NCI-H524 (cell line): ENCODE measurements at places on chromosomes 4 and X.

GRCh38 chr4:24601121-24601520, 16.8 kb upstream of the DHX15 start:
- no peak for DNase-seq

DNA sequence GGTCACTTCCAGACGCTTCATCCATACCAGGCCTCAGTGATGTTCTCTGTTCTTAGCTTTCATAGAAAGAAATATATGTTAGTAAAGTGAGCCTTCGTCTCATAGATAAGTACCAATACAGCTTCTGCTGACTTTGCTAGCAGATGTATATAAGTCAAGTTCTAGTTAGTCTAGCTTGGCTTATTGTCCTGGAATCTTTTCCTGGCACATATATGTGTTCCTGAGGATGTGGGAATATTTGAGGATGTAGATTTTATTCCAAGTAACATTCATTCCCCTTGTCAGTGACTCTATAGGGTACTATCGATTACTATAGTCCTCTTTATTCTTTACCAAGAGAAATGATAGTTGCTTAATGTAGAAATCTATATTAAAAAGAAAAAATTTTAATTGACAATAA, 135.2 kb upstream of the FAM9C start:
- DNase-seq, result no peak

DNA sequence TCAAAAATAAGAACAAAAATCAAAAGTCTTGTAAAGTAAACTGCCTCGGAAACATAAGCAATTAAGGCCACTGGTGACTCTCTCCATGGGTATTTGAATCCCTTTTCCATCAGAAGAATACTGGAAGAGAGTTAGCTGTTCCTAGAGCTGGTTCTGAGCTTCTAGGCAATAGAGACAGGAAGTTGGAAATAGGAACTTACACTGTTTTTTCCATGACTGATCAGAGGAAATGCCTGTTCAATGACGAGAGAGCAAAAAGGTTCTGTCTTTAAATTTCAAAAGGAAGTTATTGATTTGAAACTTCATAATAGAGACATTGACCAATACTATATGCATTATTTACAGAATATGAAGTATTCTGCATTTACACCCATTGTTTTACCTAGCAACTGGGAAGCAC, 503.5 kb upstream of the ARX start:
- no peak for DNase-seq

DNA sequence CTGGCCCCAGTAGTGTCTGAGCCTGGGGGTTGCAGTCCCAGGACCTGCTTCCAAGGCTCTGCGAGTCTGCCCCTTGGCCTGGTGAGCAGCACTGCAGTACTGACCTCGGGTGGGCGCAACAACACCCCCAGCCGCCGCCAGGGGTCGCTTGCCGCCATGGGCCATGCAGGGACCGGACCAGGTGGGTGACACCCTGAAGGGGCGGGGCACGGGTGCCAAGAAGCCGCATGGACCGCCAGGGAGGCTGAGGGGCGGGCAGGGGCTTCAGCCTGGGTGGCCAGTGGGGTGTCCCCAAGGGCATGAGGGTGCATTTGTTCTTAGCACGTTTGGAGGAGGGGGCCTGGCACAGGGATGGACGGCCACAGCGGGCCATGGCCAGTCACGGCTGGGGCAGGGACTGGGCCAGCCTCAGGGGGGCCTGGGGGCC, 25.0 kb downstream of the TACC3 start:
- DNase-seq, result peak; percentile 86

DNA sequence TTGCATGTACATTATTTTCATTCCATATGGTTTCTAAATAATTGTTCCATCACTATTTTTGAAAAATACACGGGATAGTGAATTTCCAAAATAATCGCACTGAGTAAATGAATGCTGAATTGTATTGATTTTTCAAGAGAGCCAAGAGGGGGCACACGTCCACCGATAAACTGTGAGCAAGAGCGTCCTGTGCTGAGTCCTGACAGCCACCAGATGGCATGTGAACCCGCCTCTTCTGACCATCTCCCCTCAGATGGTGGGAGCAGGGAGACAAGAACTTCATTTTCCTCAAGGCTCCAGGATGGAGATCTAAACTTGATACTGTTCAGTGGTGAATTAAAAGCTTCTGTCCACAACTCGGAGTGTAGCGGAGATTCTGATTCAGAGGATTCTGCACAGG, 30.6 kb upstream of the IL9R start:
- DNase-seq, result peak; percentile 42

DNA sequence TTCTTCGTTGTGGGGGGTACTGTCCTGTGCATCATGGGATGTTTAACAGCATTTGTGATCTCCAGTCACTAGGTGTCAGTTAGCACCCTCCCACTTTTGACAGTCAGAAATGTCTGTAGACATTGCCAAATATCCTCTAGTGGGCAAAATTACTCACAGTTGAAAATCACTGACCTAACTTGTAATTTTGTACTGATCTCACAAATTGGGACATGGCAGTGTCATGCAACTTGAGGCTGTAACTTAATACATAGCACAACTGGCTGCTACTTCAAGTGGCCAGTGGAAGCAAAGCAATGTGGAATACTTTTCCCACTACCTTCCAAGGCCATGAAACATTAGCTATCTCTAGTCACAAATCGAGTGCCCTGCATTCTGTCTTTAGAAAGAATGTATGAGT, 23.2 kb upstream of the TSPAN7 start:
- no peak for DNase-seq

GRCh38 chrX:72080150-72080549, 51.6 kb downstream of the RTL5 start:
- DNase-seq, result no peak

GRCh38 chr4:38177035-38177546, 216.9 kb downstream of the PTTG2 start:
- no peak for DNase-seq

- peak; percentile 52 for DNase-seq
Observed at GRCh38 chrX:35664833-35665232, 133.3 kb upstream of the MAGEB16 start.

- DNase-seq, result no peak
Observed at GRCh38 chr4:186979961-186980745, 256.5 kb upstream of the FAT1 start.
